ENCODE measurements at places on chromosomes 13 and 19.
A peak's percentile ranks its signal among the peaks of the same experiment; 100 is the strongest.

DNA sequence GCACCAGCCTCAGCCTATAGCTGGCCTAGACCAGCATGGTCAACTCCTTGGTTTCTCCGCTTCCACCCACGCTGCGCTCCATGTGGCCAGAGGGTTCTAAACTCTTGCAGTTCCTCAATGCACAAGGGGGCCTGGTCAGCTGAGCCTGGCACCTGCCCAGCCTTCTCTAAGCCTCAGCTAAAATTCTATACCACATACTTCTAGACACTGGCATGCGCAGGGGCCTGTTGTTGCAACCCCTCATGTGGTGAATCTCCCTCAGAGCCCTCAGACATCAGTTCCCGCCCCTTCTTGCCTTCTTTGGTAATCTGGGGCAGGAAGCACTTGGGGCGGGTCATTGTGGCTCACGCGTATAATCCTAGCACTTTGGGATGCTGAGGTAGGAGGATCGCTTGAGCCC lies 19.7 kb upstream of the LDLR start:
- DNase-seq, result no peak

DNA sequence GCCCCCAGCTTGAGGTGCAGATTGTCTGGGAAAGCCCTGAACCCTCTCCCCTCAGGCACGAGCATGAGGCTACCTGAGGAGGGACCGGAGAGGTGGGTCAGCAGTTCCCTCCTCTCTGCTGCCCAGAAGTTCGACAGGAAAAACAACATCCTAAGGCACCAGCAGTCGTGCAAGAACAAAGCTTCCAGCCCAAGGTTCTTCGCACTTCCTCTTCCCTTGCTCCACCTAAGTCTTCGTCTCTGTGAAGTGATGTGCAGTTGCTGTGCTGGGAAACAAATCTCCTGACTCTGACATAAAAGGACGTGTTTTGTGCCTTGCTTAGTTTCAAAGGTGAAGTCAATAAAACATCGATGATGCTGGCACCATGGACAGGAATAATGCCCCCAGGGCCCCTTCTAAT lies 173.3 kb downstream of the USP12 start:
- DNase-seq, result no peak

DNA sequence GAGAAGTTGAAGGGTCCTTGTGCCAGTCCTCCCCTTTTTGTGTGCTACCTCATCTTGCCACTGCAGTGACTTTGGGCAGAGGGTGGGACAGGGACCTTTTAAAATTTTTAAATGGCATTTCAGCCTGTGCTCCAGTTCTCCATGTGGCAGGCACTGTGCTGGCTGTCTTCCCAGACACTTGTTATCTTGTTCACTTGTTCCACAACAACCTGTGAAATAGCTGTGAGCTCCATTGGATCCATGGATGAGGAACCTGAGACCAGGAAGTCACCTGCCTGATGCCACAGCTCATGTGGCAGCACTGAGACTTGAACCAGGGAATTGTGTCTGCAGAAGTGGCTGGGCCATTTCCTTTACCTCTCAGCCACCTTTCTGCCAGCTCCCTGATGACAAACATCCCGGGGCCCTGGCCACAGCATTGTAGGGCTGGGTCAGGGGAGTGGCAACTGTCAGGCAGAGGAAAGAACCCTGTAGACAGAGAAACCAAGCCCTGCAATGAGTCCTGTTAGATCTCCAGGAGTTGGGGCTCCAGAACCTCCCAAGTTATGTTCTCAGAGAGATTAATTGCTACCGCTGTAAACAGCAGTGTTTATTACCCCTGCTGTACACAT lies 6.4 kb downstream of the EGLN2 start:
- DNase-seq, result peak; percentile 62

- DNase-seq, result no peak
Observed at GRCh38 chr19:16372065-16372915, 47.7 kb downstream of the KLF2 start.

GRCh38 chr13:37379841-37380240 lies 218.7 kb downstream of the POSTN start:
- no peak for DNase-seq

DNA sequence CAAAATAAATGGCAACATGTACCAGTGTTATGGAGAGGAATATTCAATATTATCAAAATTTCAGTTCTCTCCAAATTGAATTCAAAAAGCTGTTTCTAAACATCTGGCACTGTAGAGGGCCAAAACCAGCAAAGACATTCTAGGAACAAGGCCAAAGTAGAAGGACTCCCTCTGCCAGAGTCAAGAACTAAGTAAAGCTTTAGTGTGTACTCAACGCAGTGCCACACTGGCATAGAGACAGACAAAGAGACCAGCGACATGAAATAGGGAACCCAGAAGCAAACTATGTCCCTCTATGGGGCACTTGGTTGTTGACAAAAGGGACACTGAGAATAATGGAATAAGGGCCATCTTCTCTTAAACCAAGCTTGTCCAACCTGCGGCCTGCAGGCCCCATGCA lies 15.6 kb downstream of the SCGB2B2 start:
- DNase-seq, result no peak

GRCh38 chr13:30757026-30757742 lies 21.8 kb downstream of the ALOX5AP start:
- DNase-seq, result no peak

DNA sequence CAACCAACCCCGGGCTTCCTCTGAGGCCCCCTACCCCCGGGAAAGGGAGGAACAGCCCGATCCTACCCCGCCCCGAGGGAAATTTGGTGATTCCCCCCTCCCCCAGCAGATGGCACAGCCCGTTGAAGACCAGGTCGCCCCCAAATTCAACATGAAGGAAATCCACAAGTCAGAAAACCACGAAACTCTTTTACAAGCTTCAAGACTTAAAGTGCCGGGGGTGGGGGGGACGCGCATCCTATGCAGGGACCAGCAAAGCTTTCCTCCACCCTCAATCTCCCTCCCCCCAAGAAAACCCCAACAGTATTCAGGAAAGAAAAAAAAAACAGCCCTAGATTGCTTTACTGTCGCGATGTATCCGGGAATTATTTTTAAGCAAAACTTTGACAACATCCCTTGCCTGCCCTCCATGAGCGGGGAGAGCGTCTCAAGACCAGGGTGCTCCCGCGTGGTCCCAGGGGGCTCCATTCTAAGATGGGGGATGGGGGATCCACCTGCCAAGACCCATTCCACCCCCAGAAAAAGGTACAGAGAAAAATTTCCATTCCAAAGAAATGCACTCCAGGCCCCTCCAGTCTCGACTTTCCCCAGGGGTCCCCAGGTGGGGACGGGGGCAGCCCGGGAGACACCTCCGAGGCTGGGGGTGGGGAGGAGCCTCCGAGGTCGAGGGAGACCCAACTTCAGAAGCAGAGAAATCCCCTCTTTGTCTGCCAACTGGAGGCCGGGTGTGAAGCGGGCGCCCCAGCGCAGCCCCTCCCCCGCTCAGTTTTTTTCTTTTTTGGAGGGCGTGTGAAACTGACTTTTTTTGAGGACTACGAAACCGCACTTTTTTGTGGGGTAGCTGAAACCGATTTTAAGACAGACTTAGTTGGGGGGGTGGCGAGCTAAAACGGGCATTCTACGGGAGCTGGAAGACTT lies 1.5 kb downstream of the TCF3 start:
- DNase-seq, result peak; percentile 44

DNA sequence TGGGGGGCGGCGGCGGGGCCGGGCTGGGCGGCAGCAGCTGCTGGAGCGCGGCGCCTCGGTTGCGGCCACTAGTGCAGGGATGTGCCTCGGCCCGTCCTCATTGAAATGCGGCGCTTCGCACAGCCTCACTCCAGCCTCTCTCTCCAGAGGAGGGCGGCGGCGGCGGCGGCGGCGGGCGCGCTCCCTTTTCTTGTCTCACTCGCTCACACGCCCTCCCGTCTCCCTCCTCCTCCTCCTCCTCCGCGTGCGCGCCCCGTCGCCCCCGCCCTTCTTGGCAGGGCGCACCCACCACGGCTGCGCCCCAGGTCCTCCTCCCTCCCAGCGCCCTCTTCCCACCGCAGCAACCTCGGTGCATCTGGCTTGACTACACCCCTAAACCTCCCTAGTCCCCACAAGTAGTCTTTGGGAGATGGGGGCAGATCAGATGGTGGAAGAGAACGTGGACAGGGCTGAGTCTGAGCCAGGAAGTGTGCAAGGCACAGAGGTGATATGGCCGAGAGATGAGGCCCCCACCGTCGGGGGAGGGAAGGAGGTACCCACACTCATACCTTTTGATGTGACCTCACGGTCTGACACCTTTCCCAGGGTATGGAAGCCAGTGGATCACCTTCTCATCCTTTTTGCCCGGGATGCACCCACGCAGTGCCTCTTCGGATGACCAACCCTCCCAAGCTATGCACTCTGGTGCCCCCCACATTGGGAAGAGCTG lies at the start of gene DCLK1:
Gene DCLK1, minus strand, starts transcription at position 161 of the 709 bp plus-strand sequence.
- DNase-seq, result peak; percentile 65

DNA sequence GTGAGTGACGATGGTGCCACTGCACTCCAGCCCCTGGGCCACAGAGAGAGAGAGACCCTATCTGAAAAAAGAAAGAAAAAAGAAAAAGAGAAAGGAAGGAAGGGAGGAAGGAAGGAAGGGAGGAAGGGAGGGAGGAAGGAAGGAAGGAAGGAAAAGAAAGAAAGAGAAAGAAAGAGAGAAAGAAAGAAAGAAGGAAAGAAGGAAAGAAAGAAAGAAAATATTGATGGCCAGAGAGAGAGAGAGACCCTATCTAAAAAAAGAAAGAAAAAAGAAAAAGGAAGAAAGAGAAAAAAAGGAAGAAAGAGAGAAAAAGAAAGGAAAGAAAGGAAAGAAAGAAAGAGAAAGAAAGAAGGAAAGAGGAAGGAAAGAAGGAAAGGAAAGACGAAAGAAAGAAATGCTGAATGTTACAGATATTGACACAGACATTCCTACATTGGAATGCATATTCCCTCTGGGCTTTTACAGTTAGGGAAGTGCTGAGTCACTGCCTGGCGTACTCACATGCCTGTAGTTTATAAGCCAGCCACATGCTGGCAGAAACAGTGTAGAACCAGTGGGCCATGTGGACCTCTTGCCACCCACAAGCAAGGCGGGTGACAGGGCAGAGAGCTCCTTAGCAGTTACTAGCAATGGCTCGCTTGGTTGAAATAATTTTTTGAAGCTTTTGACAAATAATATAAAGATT lies 34.6 kb upstream of the SLC46A3 start:
- DNase-seq, result peak; percentile 44

DNA sequence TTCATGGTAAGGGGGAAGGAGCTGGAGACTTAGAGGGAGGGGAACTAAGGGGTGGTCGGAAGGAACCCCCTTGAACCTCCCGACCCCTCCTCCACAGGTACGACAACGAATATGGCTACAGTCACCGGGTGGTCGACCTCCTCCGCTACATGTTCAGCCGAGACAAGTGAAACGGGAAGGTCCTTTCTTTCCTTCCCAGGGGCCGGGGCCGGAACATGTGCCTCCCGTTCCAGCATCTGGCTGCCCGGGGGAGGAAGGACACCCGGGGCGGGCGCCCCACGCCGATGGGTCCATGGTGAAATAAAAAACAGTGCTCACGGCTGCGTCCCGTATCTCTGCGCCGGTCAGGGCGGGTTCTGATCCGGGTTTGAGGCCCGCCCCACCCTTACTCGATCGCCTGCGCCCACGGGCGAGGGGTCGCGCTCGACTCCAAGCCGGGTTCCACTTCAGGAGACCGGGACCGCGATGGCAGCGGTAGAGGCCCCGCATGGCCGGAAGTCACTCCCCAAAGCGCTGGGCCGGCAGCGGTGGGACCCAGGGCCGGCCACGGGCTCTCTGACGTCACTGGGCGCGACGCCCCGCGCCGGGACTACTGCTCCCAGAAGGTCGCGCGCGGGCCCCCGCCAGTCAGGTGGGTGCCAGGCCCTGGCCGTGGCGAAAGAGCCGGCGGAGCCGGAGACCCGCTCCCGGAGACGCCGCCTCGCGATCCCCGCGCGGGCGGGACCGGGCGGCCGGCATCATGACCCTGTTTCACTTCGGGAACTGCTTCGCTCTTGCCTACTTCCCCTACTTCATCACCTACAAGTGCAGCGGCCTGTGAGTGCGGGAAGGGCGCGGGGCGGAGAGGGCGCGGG lies at the start of gene TMEM147:
Gene TMEM147, plus strand, starts transcription at position 626 of the 854 bp plus-strand sequence. Its CDS starts 114 bp downstream, at position 740.
- peak; percentile 94 for DNase-seq

DNA sequence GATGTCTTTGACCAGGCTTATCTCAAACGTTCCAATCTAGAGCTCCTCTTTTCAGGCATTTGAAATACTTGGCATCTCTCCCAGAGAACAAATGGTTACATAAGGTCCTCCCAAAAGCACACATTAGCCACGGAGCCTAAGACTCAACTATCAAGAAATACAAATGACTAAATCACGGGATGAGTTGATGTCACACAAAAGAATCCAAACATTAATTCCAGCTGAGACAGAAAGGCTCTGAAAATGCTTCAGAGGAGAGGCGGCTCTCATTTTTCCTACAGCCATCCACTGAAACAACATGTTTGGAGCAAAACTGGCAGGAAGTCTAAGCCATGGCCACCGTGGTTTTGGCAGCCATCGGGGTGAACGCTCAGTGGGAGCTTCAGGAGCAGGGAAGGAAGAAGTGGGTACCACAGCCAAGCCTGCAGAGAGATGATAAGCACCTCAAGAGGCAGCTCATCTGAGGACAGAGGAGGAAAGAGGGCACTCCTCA lies 122.5 kb downstream of the STK24 start:
- DNase-seq, result no peak

DNA sequence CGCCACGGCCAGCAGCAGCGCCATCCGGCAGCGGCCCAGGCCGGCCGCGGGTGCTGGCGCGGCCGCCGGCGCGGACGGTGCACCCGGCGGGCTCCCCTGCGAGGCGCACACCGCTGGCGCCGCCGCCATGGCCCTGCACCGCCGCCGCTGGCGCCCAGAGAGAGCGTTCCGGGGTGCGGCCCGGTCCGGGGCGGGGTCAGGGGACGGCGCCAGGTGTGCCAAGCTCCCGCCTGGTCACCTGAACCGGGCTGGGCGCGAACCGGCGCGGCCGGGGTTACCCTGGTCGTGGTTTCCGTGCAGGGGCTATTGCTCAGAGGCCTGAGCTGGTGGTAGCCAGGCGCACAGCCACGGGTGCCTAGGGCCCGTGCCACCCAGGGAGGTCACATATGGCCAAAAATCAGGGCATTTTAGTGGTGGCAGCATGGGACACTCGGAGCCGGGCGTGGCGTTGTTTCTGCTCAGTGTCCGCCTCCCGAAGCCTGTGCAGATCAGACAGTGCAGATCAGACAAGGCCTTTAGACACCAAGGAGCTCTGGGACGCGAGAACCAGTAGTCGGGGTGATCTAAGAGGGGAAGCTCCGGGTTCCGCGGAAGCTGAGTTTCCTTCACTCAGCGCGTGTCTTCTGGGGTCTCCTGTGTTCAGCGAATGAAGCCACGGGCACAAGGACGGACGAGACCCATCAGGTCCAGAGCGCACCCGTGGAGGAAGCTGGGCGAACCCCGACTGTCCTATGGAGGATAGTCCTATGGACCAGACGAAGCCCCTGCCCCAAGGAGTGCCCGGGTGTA lies at the start of gene TMEM238:
Gene TMEM238, minus strand, starts transcription at position 162 of the 789 bp plus-strand sequence. Its CDS starts 33 bp downstream, at position 129.
- DNase-seq, result peak; percentile 45

GRCh38 chr19:19460761-19461265 lies 54.5 kb downstream of the TSSK6 start:
- peak; percentile 73 for DNase-seq

DNA sequence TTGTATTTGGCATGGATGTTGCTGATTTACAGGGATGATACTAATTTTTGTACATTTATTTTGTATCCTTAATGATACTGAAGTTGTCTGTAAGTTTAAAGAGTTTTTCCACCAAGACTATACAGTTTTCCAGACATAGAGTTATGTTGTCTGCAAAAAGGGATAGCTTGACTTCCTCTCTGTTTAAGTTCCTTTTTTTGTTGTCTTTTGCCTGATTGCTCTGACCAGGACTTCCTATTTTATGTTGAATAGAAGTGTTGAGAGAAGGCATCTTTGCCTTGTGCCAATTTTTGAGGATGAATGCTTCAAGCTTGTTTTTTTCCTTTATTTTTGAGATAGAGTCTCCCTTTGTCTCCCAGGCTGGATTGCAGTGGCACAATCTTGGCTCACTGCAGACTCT lies 36.8 kb upstream of the ZNF681 start:
- no peak for DNase-seq
